Spleen (tissue), 13 donors: ENCODE measurements at places on chromosomes 3 and 15. TPM values are rescaled to one million over a fixed set of nuclear protein-coding genes. Genes with fewer than 3 reads are reported as not detected.

LMLN gene
- 2.4 TPM for total RNA-seq

SCAMP5 gene
- 16.0 TPM for total RNA-seq

RTP3 gene
- not detected for total RNA-seq

CAPN3 gene
- 14.6 TPM for total RNA-seq

PRR20G gene
- not detected for total RNA-seq

CHDH gene
- 2.2 TPM for total RNA-seq

MYL3 gene
- 7.3 TPM for total RNA-seq

VWA5B2 gene
- total RNA-seq, result not detected

PSTPIP1 gene
- total RNA-seq, result 74.9 TPM

- DNase-seq, result no peak
- H3K36me3 ChIP-seq, result peaks cover 11% of the 10 kb centered on the region
- no peaks in the 10 kb centered on the region for H3K27me3 ChIP-seq
- no peak overlapping the region for H3K27ac ChIP-seq
- no peak overlapping the region for H3K4me3 ChIP-seq
Measured at GRCh38 chr3:66365080-66365479, 135.7 kb downstream of the LRIG1 start.

DNA sequence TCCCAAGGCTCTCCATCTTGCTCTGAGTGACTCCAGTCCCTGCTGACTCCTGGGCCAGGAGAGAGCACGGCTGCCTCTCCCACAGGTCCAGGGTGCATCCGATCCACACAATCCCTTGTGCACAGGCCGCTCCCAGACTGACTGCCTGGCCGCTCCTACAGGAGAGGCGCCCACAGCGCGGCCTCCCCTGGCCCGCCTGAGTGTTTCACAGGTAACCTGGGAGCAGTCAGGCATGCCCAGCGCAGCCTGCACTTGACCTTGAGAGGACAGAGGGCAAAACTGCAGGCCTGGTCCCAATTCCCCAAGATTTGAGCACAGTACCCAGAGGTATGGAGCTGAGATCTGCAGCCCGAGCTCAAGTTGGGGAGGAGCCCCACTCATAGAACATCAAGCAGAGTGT is 490.2 kb downstream of the CNTN6 start:
- DNase-seq, result peak; percentile 69
- H3K4me3 ChIP-seq, result no peak overlapping the region
- H3K4me1 ChIP-seq, result no peaks in the 10 kb centered on the region
- no peaks in the 10 kb centered on the region for H3K27me3 ChIP-seq

- H3K27me3 ChIP-seq, result peaks cover 32% of the 10 kb centered on the region
- DNase-seq, result no peak
- no peaks in the 10 kb centered on the region for H3K36me3 ChIP-seq
- no peak overlapping the region for H3K27ac ChIP-seq
- no peak overlapping the region for H3K4me3 ChIP-seq
Measured at GRCh38 chr15:26157081-26157480, 294.0 kb upstream of the ATP10A start.

- no peak for DNase-seq
- no peaks in the 10 kb centered on the region for H3K27me3 ChIP-seq
- no peak overlapping the region for H3K4me3 ChIP-seq
- H3K27ac ChIP-seq, result no peak overlapping the region
- no peaks in the 10 kb centered on the region for H3K4me1 ChIP-seq
Measured at GRCh38 chr3:88617283-88617682, 467.5 kb downstream of the C3orf38 start.

- peak overlapping the region; percentile 93 for H3K4me3 ChIP-seq
- no peaks in the 10 kb centered on the region for H3K36me3 ChIP-seq
- no peaks in the 10 kb centered on the region for H3K27me3 ChIP-seq
- no peak for DNase-seq
Measured at GRCh38 chr3:169771497-169772304, 1.5 kb upstream of the MYNN start.

GRCh38 chr15:23566651-23567050 is 1.2 kb downstream of the MKRN3 start:
- H3K27ac ChIP-seq, result no peak overlapping the region
- no peaks in the 10 kb centered on the region for H3K4me1 ChIP-seq
- peaks cover 14% of the 10 kb centered on the region for H3K27me3 ChIP-seq
- DNase-seq, result no peak
- H3K36me3 ChIP-seq, result no peaks in the 10 kb centered on the region

DNA sequence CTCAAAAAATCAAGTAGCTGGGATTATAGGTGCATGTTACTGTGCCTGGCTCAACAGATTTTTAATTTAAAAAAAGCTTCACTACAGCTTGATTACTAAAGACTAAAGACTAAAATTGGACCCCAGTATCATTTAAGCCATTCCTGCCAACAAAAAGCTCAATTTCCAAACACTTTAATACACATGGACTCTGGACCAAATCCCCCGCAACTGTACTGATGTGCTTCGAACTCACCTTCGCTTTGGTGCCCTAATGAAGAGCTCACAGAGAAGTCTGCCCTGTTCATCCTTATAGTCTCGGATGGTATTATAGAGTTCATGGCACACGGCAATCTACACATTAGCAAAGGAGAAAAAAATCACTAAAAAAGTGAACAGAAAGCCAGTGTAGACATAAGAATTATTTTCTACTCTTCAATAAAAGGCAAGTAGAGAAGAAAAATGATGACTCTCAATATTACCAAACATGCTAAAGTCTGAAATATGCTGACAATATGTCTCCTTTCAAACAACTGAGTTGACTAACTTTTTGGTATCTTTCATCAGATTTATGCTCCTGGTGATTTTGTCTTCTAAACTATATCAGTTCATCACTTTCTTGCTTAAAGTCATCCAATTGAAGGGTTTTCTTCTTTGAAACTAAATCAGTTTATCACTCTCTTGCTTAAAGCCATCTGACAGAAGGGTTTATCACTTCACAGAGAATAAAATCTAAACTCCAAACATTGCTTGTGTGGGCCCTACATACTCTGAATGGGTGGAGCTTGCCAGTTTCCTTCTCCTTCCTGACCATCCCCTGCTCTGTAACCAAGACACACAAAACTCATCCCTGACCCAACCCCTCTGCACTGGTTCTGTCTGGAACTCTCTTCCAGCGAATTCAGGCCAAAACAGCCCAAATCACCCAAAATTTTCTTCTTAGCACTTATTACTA is 7.2 kb downstream of the PBRM1 start:
- peaks cover 61% of the 10 kb centered on the region for H3K36me3 ChIP-seq
- DNase-seq, result no peak
- H3K27ac ChIP-seq, result no peak overlapping the region
- H3K4me3 ChIP-seq, result no peak overlapping the region
- H3K27me3 ChIP-seq, result no peaks in the 10 kb centered on the region

GRCh38 chr15:84840741-84841429 is 23.7 kb downstream of the ALPK3 start:
- no peak overlapping the region for H3K27ac ChIP-seq
- H3K4me1 ChIP-seq, result no peaks in the 10 kb centered on the region
- H3K4me3 ChIP-seq, result no peak overlapping the region
- no peak for DNase-seq
- no peaks in the 10 kb centered on the region for H3K36me3 ChIP-seq
- no peaks in the 10 kb centered on the region for H3K27me3 ChIP-seq

- H3K27me3 ChIP-seq, result no peaks in the 10 kb centered on the region
- no peaks in the 10 kb centered on the region for H3K4me1 ChIP-seq
- H3K4me3 ChIP-seq, result no peak overlapping the region
Measured at GRCh38 chr3:182905623-182906022, 74.7 kb downstream of the DCUN1D1 start.

DNA sequence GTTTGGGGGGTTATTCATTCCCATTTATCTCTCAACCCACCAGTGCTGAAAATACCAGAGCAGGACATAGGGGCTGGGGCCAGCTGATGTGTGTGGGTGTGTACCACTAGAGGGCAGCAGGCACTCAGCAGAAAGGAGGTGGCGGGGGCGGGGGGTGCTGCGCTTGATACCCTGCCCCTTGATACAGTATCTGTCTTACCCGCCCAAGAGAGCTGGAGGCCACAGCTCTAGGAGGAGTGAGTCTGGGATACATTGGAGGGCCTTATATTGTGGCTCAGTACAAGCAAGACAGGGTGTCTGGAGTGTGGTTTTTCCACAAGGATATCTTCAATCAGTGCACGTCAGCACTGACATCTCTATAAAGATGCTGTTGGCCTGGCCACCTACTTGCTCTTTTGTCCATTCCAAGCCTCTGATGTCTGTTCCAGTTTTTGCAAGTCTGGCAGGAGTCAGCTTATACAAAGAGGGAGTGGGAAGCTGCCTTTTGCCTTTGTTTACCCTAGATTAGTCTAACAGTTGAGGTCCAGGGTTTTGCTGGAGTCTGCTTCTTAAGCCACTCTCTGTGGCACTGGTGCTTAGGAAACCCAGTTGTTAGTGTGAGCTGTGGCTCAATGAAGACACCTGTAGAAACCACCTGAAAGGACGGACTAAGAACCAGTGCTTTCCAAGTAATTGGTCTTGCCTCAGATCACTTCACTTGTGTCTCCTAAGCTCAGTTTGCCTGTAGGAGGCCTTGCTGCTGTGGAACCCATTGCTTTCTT is 1.5 kb upstream of the RBM15B start:
- no peaks in the 10 kb centered on the region for H3K36me3 ChIP-seq
- H3K27ac ChIP-seq, result peak overlapping the region; percentile 94
- peak; percentile 84 for DNase-seq
- no peaks in the 10 kb centered on the region for H3K27me3 ChIP-seq

- peaks cover 12% of the 10 kb centered on the region for H3K36me3 ChIP-seq
- no peak overlapping the region for H3K27ac ChIP-seq
- H3K27me3 ChIP-seq, result no peaks in the 10 kb centered on the region
- no peak overlapping the region for H3K4me3 ChIP-seq
Measured at GRCh38 chr3:123276346-123277006, 74.7 kb downstream of the SEC22A start.

DNA sequence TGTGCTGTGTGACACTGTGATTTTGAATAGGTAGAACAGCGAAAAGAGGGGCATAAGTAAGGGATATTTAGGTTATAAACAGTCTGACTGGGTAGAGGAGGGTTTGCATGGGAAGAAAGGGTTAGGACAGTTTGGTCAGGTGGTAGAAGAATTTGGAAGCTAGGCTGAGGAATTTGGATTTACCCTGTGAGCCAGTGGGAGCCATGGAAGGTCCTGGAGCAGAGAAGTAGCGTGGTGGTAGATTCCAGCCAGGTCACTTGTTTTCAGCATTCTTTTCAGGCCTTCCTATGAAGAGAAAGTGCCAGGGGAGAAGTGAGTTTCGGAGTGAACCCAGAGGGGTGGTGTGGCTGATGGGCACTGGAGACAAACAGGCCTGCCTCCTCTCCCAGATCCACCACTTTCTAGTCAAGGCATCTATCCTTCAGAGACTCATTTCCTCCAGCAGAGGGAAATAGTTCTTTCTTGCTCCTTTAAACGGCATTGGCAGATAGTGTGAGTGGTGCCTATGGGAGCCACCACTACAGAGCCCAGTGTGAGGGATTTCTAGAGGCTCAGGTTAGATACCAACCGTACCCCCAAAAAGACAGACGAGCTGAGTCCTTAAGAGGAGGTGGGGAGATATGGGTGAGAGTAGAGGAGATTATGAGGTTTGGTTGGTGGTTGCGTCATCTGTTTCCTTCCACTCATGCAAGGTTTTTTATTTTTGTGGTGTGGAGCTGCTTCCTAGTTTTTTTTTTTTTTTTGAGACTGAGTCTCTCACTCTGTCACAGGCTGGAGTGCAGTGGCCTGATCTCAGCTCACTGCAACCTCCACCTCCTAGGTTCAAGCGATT is 21.2 kb downstream of the PXK start:
- H3K27me3 ChIP-seq, result no peaks in the 10 kb centered on the region
- H3K27ac ChIP-seq, result peak overlapping the region; percentile 76
- DNase-seq, result no peak
- peaks cover 87% of the 10 kb centered on the region for H3K4me1 ChIP-seq

GRCh38 chr3:54756330-54756731 is 171.5 kb downstream of the LRTM1 start:
- H3K4me3 ChIP-seq, result no peak overlapping the region
- no peak for DNase-seq
- no peaks in the 10 kb centered on the region for H3K27me3 ChIP-seq
- no peaks in the 10 kb centered on the region for H3K4me1 ChIP-seq
- no peaks in the 10 kb centered on the region for H3K36me3 ChIP-seq

DNA sequence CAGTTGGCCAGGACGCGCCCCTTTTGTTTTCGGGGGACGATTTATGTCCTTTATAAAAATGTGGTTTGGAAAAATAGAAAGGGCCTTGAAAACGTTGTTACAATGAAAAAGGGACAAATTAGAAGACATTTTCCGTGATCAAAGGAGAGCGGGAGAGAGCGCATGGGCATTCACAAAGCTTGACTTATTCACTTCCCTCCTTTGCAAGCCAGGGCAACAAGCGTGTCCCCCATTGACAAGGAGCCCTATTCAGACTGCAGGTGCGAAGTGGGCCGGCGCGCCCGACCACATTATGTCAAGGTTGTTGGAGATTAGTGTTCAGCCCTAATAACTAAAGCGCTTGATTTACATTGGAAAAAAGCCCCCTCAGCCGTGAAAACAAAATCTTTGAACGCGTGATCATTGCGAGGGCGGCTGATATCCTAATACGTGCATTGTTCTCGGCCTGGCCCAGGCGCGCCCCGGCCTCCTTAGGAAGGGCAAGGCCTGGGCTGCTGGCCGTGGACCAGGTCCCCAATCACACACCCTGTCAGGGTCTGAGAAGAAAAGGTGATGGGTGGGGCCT is 25.9 kb downstream of the ZIC4 start:
- no peaks in the 10 kb centered on the region for H3K4me1 ChIP-seq
- H3K36me3 ChIP-seq, result no peaks in the 10 kb centered on the region
- DNase-seq, result no peak
- H3K27me3 ChIP-seq, result peaks cover 100% of the 10 kb centered on the region

GRCh38 chr3:188049606-188050530 is 104.1 kb upstream of the LPP start:
- no peaks in the 10 kb centered on the region for H3K36me3 ChIP-seq
- H3K4me3 ChIP-seq, result no peak overlapping the region
- peaks cover 11% of the 10 kb centered on the region for H3K4me1 ChIP-seq
- no peaks in the 10 kb centered on the region for H3K27me3 ChIP-seq
- H3K27ac ChIP-seq, result peak overlapping the region; percentile 55
- no peak for DNase-seq

- no peak overlapping the region for H3K27ac ChIP-seq
- no peak for DNase-seq
- H3K27me3 ChIP-seq, result no peaks in the 10 kb centered on the region
- peaks cover 91% of the 10 kb centered on the region for H3K36me3 ChIP-seq
Measured at GRCh38 chr3:49294343-49294742, 17.3 kb upstream of the C3orf62 start.

DNA sequence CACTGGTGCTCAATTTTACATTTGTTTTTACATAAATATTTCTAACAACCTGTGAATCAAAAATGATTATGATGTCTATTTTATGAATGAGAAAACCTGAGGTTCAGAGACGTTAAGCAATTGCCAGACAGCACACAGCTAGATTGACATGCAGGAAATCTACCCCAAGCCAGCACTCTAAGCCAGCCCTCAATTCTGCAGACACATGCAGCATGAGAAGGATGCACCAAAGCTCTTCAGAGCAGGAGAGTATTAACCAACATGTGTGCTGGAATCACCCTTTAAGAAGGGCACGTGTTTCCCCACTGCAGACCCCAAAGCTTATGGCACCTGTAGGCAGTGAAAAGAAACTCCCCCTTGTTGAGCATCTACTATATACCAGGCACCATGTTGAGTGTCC is 126.1 kb upstream of the ARHGEF3 start:
- H3K27ac ChIP-seq, result no peak overlapping the region
- no peak for DNase-seq
- peaks cover 52% of the 10 kb centered on the region for H3K4me1 ChIP-seq
- H3K27me3 ChIP-seq, result no peaks in the 10 kb centered on the region
- no peak overlapping the region for H3K4me3 ChIP-seq
- no peaks in the 10 kb centered on the region for H3K36me3 ChIP-seq

GRCh38 chr3:137347132-137347531 is 389.3 kb downstream of the IL20RB start:
- no peak for DNase-seq
- H3K4me1 ChIP-seq, result no peaks in the 10 kb centered on the region
- H3K27ac ChIP-seq, result no peak overlapping the region
- no peaks in the 10 kb centered on the region for H3K36me3 ChIP-seq
- no peak overlapping the region for H3K4me3 ChIP-seq
